AG10803 (cell line): ENCODE measurements at places on chromosomes 7 and 10.

GRCh38 chr7:582931-583330 lies 63.3 kb upstream of the PDGFA start:
- no peak for DNase-seq

- DNase-seq = peak; percentile 80
These were observed 112.6 kb upstream of the ADAM12 start for GRCh38 chr10:126500866-126501265.

- DNase-seq = no peak
These were observed 6.2 kb upstream of the ANKRD22 start for GRCh38 chr10:88857831-88858230.

- no peak for DNase-seq
These were observed 14.0 kb upstream of the ARPC1A start for GRCh38 chr7:99311702-99312101.

- DNase-seq = peak; percentile 13
These were observed at the start of gene TMEM196 for GRCh38 chr7:19772841-19773760. Gene TMEM196 (minus strand): TSS chr7:19773617. CDS start chr7:19772696, 921 bp downstream.

- DNase-seq = peak; percentile 52
These were observed 36.2 kb upstream of the GTF2IRD1 start for GRCh38 chr7:74417419-74417971.

GRCh38 chr7:74235518-74236268 lies 18.5 kb downstream of the RFC2 start:
- no peak for DNase-seq

GRCh38 chr7:120028636-120029035 lies 244.3 kb upstream of the KCND2 start:
- peak; percentile 27 for DNase-seq

- DNase-seq = no peak
These were observed 3.6 kb downstream of the FAM171A1 start for GRCh38 chr10:15367296-15368085.

DNA sequence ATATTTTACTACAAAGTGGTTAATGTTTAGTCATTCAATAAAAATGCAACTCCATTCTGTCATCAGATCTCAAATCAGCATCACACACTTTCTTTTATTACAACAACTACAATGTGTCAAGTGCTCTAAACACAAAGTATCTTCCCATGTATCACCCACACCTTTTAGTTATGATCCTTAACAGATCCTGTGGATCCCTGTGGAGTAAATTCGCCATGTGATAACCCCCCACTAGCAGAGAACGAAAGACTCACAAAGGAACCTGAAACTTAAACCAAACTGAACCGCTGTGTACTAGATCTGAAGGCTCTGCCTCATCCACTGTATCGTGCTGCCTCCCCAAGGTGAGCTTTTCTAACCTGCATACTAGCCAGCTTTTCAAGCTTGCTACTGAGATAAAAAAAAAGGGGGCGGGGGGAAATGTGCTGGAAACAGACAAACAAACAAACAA lies 1.7 kb downstream of the DPY19L1 start:
- DNase-seq = peak; percentile 32

DNA sequence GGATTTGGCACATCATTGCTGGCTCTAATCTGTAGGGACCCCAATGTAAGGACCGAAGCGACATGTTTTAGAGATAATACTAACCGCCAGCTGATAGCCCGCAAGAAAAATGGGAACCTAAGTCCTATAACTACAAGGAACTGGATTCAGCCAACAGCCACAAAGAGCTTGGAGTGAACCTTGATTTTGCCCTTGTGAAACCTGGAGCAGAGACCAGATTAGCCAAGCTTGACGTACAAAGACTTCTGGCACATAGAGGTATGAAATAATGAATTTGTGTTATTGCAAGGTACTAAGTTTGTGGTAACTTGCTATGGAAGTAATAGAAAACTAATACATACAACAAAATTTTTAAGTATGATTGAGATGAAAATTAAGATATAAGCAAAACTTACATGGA lies 246.9 kb downstream of the AGMO start:
- no peak for DNase-seq

DNA sequence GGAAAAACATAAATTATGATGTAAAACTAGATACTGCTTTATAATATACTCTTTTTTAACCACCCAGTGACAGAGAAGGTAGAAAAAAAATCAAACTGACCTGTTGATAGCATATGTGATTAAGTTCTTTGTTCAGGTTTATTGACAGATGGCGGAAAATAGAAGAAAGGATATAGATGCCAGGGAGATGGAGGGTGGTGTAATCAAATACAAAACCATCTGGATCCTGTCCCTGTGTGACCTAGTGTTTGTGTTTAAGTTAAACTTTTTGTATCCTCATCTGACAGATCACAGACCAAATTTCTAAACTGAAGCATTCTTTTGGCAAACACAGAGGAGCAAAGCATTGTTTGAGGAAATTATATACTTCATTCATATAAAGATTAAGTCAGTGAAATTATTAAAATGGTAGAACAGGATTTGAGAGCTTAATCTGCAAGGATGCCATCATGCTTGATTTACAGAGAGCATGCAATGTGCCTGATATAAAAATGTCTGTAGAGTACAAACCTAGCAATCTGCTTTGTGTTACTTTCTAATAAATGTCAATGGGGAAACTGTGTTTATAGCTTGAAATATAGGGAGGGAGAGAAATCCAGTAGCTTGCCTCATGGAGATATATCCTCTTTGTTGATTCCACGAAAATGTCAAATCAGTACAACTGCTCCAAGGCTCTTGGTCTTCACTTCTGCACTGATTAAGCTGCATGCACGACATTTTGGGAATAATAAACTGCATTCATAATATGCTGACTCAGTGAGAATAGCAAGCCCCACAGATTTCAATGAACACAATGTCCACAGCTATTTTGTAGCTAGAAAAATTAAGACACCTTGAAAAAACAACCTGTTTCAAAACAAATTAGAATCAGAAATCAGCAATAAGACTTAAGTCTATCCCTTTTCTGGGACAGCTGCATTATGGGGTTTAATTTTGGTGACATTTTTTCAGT lies 39.0 kb downstream of the SEM1 start:
- DNase-seq = no peak

DNA sequence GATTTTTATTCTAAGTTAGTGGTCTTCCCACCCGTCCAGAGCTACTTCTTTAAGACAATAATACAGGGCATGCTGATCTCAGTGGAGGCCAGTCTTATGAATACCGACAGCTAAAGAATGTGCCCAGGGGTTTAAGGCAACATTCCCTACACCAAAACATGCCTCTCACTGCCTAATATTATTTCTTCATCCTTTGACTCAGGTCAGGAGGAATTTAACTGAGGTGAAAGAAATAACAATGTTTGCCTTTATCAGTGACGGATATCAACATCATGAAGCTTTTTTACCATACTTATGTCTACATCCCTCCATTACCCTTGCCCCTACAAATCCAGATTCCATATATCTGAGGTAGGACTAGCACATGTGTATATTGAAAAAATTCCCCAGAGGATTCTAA lies 33.3 kb upstream of the TES start:
- DNase-seq = peak; percentile 78

GRCh38 chr7:23347033-23347681 lies 48.0 kb downstream of the MALSU1 start:
- no peak for DNase-seq
